ENCODE measurements at places on chromosomes 5 and 9.

GRCh38 chr5:143618141-143618540 is 193.8 kb upstream of the HMHB1 start:
- DNase-seq = no peak

DNA sequence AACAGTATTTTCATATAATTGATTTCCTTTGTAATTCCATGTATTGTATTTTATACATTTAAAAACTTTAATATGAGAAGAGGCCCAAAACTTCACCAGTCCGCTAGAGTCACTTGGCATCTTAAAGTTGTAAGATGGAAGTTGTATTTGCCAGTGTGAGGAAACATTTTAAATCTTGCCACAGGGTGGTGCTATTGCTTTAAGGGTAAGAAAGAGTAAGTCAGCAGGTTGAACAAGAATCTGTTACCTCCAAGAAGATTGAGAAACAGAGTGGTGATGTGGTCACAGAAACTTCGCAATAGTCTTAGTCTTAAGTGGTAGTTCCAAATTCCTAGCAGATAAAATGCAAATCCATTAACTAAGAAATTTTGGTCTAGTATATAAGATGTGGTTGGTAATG is 39.8 kb upstream of the RANBP6 start:
- no peak for DNase-seq

GRCh38 chr5:922436-923280 is 30.0 kb downstream of the TRIP13 start:
- peak; percentile 64 for DNase-seq

GRCh38 chr9:114000063-114000454 is 78.0 kb downstream of the AMBP start:
- DNase-seq = peak; percentile 28

GRCh38 chr9:36005891-36006290 is 30.8 kb upstream of the RECK start:
- DNase-seq = no peak

DNA sequence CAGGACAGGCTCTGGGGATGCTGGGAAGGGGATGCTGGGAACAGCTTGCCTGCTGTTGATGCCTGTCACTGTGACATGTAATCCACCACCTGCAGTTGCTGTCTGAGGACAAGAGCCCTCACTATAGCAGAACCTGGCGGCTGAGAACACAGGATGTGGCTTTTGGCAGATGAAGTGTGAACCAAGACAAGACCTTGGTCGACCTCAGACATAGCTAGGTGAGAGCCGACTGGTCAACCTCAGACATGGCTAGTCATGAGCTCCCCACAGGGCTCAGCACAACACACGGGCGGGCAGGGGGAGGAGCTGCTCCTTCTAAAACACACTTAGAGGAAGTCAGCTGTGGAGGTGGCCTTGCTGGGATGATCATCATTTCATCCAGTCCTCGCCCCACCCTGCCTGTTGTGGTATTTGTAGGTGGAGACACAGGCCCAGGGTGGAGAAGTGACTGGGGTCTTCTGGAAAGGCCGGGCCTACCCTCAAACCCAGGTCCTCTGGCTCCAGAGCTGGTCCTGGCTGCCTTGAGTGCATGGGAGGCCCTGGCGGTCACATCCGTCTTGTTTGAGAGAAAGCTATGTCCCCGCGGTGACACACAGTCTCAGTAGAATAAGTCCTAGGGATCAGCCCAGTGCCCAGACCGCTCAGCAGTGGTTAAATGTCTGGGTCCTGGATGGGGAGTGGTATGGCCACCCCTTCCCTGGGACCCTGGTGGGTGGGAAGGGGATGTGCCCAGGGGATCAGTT is 6.1 kb downstream of the SUSD3 start:
- DNase-seq = no peak

DNA sequence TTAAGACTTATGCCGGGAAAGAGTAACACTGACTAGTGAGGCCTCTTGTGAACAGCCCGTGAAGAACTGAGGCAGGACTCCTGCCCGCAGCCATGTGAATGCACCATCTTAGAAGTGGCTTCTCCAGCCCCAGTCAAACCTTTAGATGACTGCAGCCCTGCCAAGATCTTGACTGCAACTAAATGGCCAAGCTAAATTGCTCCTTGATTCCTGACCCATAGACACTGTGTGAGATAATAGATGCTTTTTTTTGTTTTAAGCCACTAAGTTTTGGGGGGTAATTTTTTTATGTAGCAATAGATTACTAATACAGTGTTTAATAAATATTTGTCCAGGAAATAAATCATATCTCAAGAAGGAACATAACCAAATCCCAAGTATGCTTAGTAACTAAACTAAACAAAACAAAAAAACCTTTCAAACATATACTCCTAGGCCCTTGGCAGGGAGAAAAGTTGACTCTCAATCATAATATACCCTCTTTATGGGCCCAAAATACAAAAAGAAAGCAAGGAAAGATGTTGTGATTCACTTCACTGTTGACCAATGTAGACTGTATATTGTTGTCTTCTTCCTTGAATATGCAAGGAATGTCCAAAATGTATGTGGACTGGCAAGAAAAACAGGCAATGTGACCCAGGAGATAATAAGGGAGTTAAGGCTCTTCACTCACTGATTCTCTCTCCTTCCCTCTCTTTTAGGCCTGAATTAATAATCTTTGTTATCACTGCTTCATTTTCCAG is 79.7 kb upstream of the ZNF366 start:
- no peak for DNase-seq

GRCh38 chr5:1351156-1351555 is 6.3 kb upstream of the CLPTM1L start:
- DNase-seq = no peak

DNA sequence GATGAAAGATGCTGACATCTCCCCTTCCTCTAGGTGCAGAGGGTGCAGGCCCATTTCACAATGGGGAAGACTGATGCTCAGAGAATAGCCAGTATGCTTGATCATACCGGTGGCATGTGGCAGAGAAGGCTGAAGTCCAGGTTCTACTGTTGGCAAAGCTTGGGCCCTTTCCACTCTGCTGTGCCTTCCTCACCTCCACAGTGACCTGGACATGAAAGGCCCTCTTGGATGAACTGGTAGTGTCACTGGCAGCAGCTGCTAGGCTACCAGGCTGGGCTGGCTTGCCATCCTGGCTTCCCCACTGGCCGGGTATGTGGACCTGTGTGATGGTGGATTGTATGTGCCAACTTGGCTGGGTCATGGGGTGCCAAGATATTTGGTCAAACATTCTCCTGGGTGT is 92.0 kb downstream of the GADD45G start:
- DNase-seq = no peak

GRCh38 chr9:87243602-87244001 is 254.1 kb upstream of the DAPK1 start:
- DNase-seq = no peak

DNA sequence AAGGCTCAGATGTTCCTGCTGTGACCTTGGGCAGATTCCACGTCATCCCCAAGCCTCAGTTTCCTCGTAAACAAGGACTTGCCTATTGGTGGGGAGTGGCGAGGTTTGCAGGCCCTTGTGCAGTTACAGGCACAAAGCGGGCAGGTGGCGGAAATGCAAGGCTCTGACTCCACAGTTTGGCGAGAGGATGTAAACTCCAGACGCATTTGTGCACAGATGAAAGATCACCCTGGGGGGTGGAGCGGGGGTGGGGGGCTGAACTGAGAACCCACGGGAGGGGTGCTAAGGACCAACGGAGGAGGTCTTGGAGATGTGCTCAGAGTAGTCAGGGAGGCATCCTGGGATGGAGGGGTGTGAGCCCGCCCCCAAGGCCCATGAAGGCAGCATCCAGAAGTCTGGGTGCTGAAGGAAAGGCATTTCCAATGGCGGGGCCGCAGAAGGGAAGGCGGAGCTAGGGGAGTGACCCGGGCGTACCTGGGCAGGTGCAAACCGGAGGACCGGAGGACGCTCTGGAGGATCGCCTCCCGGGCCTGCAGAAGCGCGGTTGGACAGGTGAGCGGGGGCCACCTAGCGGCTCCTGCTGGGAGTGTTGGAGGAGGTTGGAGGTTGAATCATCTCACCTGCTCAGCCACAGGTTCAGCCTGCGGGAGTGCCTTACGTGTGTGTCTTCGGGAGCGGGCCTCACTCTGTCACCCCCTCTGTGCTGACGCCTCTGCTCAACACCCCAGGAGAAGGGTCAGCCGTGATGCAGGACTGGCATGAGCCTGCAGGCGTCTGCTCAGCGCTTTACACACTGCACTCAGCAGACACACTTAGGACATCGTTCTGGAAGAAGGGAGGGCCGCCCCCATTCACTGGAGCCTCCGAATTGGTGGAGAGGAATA is 1.9 kb upstream of the FIBCD1 start:
- no peak for DNase-seq

DNA sequence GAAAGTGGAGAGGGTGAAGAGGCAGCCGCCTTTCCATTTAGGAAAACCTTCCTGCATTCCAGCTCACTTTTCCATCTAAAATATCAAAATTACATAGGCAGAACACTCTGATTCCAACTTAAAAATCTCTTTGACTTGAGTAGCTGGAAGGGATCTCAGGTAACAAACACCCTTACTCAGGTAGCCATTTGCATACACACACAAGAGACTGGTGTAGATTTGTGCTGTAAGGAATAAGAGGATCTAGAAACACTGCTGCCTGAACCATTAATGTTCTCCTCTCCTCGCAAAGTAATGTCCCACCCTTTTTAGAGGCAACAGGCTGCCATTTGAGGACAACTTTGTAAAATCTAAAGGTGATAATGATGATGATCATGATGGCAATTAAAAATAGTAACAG is 53.5 kb downstream of the BNC2 start:
- no peak for DNase-seq

DNA sequence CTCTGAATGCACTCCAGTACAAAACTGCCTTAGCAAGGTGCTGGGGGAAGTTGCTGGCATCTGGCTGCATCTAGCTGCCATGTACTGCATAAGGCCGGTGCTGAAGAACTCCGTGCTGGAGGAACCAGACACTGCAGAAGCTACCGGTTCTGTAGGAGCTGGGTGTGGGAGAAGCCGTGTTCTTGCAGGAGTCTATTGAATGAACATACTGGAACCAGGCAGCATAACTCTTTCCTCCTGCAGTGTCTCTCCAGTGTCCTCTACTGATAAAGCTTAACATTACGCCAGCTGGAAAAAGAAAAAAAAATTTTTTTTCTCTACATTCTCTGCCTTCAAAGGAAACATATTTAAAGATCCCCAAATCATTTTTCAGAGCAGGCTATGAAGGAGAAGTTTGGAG is 38.5 kb downstream of the VPS13A start:
- no peak for DNase-seq

- DNase-seq = no peak
Observed at GRCh38 chr5:135944967-135945560, 9.7 kb downstream of the LECT2 start.

DNA sequence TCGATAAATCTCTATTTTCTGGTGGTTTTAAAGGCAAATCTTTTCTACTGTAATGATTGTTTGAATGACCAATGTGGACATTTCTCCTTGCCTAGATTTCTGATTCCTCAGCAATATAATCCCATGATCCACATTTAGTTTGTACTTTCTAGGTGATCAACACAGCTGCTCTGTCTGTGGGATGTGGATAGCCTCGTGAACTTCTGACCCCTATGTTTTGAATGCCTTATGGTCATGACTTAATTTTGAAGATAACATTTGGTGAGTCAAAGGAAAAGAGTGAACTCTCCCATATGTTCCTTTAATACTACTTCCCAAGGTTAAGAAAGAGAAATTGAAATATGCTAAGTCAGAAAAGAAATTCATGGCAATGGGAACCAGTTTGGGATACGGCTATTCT is 147.5 kb downstream of the CAVIN4 start:
- DNase-seq = no peak

DNA sequence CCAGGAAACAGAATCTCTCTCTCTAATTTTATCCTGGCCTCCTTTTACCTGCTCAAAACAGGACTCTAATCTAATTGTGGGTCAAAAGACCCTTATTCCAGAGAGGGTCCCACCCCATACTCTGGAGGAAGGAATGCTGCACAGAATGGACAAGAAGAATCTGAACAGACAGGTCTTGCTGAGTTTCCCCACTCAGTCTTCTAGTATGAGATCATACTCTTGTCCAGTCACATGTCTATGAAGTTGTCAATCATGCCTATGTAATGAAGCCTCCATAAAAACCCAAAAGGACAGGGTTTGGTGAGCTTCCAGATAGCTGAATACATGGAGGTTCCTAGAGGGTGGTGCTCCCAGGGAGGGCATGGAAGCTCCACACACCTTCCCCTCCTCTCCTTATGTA is 123.9 kb upstream of the FER start:
- DNase-seq = no peak

DNA sequence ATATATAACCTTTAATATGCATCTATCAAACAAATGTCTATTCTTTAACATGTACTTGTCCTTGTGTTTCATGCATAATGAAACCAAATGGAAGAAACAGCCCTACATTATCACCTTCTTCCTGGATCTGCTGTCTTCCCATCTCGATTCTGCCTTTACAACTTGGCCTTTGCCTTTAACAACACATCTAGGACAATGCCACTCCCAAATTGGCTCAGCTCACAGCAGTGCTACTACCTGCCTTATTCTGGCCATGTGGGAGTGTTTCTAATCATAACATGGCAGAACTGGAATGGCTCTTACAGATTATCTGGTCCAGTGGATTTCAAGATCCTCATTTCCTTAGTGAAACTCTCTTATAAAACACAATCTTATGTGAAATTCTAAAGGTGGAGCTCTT is 176.5 kb downstream of the CARTPT start:
- no peak for DNase-seq

DNA sequence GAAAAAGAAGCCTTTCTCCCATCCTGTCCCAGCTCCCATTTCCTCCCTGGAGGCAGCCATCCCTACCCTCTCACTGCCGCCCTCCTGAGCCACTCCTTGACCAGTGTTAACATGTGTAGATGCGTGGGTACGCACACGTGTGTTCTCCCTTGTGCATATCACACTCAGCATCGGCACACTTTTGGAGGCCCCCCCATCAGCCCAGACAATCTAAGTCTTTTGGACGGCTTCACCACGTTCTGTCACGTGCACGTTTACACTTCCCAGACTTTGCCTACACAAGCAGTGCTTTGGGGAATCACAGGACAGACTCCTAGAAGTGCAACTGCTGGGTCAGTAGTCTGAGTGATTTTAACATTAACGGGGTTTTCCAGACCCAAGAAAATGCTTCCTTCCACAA is 18.0 kb downstream of the HRH2 start:
- DNase-seq = no peak

GRCh38 chr9:11966786-11967185 is 726.4 kb upstream of the TYRP1 start:
- DNase-seq = no peak

- DNase-seq = no peak
Observed at GRCh38 chr5:71839096-71839884, 120.2 kb downstream of the CARTPT start.

DNA sequence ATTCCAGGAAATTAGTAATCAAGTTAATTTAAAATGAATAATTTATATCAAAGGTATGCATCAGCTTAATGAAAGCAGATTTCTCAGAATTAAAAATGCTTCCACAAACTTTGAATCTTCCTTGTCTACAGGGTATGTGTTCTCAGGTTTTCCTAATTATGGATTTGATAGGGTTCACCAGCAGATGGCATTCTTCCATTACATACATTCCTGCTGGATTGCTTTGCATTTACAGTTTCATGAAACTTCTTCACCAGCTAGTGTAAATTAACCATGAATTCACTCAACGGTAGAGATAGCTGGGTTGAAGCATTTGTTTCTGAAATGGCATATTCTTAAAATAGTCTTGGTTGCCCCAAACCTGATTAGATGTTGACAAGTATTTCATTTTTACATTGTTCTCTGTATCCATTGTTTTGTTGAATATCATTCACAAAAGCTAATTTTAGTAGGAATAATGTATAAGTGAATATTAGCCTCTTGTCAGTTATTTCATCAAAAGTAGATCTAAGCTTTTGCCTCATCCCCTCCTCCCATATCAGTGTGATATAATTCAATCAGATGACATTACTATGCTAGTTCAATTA is 68.7 kb upstream of the WDR41 start:
- no peak for DNase-seq

All from left forelimb (tissue), 1 donor.